NCI-H1436 treated with DMSO at 0.1 percent for 48 hours (cell line): ENCODE measurements at places on chromosomes 5 and 9.

DNA sequence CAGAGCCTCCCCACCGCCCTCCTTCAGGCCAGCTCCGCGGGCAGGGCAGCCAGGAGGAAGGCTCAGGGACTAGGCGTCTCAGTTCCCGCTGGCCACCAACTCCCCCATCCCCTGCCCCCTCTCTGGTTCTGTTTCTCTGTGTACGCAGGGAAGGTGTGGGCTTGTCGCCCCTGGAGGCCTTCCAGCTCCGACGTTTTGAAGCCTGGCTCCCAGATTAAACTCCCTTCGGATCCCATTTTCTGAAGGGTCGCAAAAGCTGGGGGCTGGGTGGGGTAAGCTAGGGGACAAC lies 346 bp downstream of the ATOX1 start:
- DNase-seq: no peak

GRCh38 chr5:77960305-77960704 lies 184.2 kb upstream of the TBCA start:
- DNase-seq: no peak

- DNase-seq: no peak
Measured at GRCh38 chr5:151688436-151688835, 1.7 kb upstream of the SPARC start.

DNA sequence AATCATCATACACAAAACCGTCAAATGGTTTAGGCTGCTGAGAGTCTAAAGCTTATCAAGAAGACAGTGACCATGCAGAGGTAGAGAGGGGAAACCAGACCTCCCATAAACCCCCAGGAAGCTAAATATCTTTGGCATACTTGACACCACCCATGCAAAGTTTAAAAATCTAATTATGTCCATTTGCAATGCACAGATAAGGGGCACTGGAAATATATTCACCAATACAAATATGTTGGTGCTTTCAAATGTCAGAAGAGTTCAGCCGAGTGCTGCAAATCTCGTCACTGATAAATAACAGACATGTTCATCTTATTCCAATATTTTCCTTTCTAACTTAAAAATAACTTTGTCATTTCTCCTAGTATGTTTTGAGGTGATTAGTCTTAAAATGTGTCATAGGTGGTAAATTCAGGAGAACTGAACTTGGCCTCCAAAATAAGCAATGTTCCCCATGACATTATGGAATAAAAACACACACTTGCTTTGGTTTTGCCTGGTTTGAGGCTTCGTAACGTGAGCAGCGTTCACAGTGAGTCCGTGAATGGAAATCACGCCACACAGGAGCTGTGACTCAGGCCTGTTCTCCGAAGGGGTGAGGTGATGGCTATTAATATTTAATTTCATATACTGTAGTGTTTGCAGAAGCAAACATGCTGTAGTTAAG lies 182.2 kb downstream of the AOPEP start:
- no peak for DNase-seq

- DNase-seq: no peak
Measured at GRCh38 chr9:84137968-84138367, 157.4 kb downstream of the RMI1 start.

DNA sequence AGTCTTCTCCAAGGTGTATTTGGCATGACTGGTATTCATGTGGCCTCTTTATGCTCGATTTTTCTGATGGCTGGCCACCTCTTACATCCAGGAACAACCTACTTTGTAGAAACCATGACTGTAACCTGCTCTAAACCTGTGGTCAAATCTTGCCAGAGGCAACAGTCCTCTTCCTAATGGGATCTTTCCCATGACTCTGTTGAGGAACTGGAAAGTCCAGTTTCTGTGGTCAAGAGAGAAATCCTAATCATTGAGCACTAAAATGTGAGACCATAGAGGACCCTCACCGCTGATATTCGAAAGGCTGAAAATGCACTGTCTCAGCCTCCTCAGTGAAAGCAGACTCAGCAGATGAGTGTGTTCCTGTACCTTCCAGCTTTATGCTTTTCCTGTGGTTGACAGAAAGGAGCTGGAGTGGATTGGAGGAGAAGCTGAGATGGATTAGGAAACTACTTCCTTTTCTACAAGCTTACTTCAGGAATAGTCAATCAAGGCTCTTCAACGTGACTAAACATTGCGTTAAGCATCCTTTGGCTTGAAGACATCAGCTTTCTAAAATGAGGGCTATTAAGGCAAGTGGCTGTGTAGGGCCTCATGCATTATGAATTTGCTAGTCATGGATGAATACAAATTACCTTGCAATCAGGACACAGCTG lies 69.7 kb upstream of the DAPK1 start:
- DNase-seq: no peak

DNA sequence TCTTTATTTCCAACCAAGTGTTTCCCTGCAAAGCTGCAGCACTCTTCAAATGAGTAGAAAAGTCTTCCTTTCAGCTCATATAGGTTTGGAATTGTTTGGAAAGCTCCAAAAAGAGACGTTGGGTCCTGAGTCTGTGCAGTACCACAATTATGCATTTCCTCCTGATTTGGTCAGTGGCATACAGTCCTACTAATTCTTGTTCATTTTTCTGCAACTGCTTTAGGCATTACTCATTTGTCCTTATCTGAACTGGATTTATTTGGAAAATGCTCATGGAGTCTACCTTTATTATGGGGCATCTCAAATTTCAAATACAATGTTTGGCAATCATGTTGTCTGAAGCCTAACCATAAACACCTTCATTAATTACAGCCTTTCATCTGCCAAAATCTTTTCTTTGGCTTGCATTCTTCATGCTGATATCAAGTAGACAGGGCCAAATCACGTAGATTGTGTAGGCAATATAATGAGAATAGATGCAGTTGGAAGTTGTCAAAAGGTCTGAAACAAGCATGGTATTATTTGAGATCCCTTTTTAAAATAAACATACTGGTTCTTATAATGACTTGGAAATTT lies 232.8 kb downstream of the TLE1 start:
- DNase-seq: no peak

DNA sequence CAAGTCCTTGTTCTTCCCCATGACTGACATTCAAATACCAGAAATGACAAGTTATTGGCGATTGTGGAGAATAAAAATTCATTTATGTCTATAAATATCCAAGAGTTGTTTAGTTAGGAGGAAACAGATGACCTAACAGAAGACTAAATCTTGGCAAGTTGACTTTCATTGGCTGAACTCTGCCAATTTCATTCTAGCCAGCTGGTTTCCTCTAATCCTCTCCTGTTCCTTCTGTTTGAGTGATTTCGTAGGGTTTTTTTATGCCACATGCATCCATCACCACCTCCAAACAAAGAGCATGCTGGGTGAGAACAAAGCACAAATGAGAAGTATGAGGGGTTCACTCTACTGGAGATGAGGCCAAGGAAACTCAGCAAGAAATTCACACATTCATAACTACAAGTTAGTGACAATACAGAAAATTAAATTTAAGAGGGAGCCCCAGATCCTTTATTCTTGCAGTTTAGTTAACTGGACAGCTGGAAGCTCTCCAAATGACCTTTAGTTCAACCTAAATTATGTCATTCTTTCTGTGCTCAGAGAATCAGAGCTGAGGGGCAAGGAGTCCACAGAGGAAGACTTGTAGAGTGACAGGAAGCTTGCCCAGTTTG lies 932.0 kb downstream of the TLE4 start:
- DNase-seq: no peak

DNA sequence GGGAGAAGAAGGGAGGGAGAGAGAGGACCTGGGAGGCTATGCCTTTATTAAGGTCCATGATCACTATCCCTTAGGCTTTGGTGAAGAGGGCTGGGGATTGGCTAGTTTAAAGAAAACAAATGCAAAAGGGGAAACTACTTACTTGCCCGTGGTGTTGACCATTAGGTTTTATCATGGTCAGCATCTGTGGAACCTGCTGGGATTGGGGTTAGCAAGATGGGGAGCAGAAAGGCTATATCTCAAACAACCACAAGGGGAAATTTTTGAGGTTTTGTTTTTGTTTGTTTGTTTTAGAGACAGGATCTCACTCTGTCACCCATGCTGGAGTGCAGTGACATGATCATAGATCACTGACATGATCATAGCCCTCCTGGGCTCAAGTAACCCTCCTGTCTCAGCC lies 9.0 kb upstream of the RAD23B start:
- DNase-seq: no peak

DNA sequence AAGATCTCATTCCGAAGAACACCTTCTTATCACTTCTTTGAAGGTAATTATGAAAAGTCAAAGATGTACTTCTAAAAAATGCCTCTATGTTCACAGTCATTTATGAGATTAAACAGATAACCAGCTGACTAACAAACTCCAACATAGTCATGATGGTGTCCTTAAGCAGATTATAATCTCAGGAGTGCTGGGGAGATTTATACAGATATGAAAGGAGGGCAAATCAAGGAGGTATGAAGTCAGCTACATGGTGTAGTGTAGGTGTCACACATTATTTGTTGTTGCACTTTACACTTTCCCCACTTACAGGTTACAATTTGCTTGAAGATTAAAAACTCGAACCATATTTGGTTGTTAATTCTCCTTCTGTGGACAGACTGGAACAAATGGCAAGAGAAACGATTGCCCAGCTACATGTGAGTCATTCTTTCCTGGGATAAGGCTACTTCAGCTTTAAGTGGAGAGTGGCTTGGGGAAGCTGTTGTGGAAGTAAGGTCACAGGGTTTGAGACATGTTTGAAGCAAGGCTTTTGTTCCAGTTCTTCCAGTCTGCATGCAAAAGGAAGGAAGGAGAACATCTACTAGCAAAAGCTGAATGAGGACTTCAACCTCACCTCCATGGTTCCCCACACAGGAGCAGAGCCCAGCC lies 320.1 kb downstream of the ADGRV1 start:
- no peak for DNase-seq

DNA sequence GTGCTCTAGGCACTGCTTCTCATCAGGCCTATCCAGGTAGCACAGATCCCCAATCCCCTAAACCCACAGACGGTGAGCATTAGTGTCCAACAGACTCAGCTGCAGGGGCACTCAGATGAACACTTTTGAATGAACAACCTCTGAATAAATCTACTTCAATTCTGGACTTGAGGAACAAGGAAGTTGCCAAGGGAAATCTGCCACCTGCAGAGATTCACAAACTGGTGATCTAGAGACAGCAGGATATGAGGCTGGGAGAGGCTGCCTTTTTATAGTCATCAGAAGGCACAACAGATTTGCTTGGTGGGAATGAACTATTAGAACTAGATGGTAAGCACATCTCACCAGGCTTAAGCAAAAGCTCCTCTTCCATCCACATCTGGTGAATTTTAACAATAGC lies 7.0 kb upstream of the HK3 start:
- no peak for DNase-seq

DNA sequence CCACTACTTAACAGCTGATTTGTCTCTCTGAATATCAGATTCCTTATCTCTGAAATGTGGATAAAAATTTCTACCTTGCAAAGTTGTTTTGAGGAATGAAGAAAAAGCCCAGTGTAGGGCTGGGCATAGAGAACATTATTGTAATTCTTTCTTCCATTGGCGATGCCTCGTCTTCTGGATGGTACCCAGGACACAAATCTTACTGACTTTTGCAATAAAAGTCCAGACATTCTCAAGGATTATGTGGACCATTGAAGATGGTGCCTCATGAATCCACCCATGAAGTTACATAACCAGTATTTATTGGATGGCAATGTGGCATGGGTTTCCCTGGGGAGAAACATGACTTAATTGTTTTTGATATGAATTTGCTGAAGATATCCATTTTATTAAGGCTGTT lies 33.1 kb downstream of the NNT start:
- DNase-seq: no peak

DNA sequence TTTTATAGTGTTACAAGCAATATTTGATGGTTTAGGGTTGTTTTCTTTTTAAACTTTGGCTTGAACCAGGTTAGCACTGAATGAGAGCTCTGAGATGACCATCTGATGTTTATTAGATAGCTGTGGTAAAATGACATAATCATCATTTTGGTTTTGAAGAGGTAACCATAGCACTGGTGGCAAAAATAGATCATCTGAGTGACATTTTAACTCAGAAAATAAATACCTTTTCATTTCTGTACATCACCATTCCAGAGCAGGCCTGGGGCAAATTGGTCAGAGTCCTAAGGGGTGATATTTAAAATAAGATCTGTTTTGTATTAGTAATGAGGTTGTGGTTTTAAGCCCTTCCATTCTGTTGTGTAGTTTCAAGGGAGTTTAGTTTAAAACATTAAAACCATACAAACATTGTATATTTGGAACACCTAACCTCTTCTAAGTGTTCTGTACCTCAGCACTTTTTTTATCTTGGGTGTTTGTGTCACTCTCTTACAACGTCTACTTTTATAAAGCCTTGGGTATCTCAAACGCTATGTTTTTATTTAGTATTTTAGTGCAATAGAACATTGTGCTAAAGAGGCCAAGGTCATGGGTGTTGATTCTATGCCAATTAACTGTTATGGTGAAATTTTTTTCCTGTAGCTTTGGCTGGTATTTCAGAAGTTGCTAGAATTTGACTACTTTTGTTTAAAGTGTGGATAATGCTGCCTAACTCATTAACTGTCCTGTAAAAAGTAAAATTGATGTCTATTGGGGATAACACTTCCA lies 166.1 kb downstream of the CD180 start:
- DNase-seq: no peak

- no peak for DNase-seq
Measured at GRCh38 chr9:61673247-61673646, 483.4 kb downstream of the SPATA31A7 start.

DNA sequence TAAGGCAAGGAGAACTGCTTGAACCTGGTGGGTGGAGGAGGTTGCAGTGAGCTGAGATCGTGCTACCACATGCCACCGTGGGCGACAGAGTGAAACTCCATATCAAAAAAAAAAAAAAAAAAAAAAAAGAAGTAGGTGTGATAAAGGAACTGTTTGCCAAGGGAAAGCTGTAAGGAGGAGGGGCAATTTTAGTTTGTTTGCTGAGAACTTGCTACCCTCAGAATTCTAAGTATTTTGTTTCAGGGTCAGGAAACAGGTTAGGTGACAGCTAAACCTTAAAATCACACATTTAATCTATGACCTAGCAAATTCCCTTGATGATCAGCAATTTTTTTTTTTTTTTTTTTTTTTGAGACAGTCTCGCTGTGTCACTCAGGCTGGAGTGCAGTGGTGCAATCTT lies 7.2 kb upstream of the ARRDC3 start:
- no peak for DNase-seq

DNA sequence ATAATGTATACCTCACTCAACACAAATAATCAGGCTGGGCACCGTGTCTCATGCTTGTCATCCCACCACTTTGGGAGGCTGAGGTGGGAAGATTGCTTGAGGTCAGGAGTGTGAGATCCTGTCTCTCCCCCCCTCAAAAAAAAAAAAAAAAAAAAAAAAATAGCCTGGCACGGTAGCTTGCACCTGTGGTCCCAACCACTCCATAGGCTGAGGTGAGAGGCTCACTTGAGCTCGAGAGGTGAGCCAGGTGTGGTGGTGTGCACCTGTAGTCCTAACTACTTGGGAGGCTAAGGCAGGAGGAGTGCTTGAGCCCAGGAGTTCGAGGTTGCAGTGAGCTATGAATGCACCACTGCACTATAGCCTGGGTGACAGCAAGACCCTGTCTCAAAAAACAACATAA lies 9.6 kb upstream of the ETF1 start:
- no peak for DNase-seq

- DNase-seq: no peak
Measured at GRCh38 chr5:74016373-74016772, 390.4 kb downstream of the ARHGEF28 start.
